ENCODE measurements at places on chromosomes 11 and 22. TPM values are rescaled to one million over a fixed set of nuclear protein-coding genes. Genes with fewer than 3 reads are reported as not detected.

DNA sequence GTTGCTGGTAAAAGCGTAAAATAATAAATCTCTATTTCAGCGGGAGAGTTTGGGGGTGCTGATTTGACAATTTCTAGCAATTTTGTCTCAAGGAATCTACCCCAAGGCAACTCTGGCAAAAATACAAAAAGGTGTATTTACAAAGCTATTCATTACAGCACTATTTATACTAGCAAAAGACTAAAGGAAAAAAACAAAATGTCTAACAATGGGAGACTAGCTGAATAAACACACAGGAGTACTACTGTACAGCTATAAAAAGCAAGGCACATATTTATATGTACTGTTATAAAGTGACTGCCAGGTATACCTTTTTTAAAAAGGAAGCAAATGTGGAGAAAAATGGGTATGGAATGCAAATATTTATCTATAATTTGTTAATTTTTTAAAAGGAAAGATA lies 32.7 kb downstream of the SLC35F2 start:
- DNase-seq, result no peak

- DNase-seq, result no peak
Measured at GRCh38 chr11:115605871-115606497, 101.8 kb upstream of the CADM1 start.

GRCh38 chr11:29962243-29962642 lies 54.6 kb downstream of the KCNA4 start:
- DNase-seq, result peak; percentile 1

DNA sequence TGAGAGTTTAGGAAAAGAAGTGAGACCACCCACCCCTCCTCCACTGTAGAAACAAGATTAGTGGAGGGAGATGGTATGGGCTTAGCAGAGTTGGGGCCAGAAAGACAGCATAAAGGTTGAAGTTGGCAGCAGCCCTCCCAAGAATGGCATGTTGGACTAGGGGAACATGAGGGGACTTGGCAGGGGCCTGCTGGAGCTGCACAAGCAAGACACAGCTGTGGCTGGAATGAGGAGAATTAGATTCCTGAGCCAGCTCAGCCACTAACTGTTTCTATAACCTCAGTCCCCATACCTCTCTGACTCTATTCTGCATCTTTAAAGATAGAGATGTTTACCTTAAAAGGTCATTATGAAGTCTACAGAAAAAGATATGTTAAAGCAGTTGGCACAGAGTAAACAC lies 13.2 kb downstream of the MAP6 start:
- no peak for DNase-seq

DNA sequence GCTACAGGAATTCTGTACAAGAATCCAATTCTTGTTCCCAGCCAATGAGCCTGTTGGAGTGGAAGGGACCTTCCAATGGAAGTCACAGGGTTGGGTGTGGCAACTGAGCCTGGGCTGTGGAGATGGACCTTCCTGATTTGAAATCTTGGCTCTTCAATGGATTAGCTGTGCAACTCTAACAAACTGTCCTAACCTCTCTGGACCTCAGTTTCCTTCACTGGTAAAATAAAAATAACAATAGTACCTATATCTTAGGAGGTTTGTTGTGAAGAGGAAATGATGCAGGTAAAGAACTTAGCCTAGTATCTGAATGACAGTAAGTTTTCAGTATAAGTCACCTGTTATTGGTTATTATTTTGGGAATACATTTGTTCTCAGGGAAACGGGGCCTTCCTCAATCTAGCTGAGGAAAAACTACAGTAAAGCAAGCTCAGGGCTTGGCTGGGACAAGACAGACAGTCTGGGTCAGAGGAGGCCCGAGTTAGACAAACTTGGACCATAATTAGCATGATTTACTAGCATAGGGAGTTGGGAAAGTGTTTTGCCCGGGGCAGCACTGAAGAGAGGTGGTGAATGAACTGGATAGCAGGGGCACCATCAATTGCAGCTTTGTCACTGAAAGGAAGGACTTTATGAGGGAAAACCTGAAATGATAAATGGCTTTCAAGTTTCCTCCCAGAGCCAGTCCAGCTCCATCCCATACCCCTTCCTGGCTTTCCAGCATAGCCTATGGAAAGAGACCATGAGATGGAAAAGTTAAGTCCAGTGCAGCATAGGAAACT lies 13.7 kb downstream of the ELF5 start:
- no peak for DNase-seq

DNA sequence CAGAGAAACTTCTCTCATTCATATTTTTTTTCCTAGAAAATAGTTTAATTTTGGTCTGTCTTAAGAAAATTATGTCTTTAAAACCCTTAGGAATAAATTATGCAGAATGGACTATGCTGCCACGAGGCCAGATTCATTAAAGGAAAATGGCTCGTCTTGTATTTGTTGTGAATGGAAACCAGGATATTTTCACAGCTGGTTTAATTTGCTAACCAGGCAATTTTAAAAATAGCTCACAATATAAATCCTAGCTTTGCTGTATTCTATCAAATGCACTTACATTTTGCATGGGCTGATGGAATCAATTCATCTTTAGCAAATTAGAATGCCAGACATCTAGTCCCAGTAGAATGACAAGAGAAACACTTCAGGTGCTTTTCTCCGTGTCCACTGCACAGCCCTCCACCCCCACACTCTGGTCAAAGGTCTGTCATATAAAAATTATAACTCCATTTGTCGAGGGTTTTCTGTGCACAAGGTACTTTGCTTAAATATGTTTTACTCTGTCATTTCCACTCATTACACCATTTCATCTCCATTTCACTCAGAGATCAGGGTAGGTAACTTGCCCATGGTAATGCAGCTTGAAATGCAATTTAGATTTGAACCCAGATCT lies 20.3 kb upstream of the TNRC6B start:
- no peak for DNase-seq

DNA sequence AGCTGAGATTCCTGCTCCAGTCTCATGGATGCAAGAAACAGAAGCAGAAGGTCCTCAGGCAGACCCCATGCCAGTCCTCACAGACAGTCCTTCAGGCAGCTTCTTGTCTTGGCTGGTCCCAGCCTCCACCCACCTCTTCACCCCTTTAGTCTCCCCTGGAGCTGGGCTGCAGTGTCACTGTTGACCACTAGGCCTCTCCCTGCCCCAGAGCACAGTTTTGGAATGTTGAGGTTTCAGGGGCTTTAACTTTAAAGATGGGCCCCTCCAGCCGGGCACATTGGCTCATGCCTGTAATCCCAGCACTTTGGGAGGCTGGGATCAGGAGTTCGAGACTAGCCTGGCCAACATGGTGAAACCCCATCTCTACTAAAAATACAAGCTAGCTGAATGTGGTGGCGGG lies 39.5 kb upstream of the GCAT start:
- DNase-seq, result no peak

DNA sequence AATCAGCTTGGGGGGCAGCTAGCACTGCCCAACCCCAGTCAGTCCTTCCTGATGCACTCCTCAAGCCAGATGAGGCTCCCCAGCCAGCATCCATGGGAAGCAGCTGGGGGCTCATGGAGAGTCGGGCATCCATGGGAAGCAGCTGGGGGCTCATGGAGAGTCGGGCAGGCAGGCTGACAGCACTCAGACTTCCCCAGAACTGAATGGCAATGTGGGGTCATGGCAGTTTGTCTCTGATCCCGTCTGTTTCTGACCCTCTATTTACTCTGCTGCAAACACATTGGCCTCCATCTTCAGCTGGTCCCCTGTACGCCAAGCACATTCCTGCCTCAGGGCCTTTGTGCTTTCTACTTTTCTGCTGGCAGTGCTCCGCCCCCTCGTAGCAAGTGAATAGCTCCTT lies 314.8 kb downstream of the NTM start:
- no peak for DNase-seq

DNA sequence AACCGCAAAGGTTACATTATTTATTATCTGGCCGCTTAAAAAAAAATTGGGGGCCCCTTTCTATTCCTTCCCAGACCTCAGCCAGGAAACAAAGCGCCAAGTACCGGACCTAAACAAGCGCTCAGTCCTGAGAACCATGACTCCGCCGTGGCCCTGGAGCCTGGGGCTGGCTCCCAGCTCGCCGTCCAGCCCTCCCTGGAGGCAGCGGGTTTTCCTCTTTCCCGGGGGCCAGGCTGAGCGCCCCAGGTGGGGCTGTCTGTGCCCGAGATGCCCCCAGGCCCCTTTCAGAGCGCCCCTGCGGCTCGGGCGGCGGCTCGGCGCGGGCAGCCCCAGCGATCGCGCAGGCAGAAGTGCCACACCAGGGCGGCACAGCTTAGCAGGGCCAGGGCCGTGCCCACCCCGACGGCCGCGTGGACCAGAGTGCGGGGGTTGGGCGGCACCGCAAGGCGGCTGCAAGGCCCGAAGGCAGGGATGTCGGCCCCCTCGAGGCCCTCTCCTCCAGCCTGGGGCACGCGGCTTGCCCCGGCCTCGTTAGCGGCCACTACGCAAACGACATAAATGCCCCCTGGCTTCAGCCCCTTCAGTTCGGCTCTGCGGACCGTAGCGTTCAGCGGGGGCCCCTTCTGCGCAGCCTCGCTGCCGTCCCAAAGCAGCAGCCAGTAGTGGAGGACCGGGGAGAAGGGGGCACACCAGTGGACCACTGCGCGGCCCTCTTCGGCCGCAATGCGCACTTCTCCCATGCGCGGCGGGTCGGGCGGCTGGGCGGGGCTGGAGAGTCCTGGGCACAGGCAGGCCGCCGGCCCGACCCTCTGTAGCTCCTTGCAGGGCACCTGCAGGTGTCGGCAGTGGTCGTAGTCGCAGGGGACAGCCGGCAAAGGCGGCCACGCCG lies 1.6 kb downstream of the LRRN4CL start:
- no peak for DNase-seq

GRCh38 chr11:40281052-40281580 lies 1178.3 kb downstream of the LRRC4C start:
- DNase-seq, result no peak

DNA sequence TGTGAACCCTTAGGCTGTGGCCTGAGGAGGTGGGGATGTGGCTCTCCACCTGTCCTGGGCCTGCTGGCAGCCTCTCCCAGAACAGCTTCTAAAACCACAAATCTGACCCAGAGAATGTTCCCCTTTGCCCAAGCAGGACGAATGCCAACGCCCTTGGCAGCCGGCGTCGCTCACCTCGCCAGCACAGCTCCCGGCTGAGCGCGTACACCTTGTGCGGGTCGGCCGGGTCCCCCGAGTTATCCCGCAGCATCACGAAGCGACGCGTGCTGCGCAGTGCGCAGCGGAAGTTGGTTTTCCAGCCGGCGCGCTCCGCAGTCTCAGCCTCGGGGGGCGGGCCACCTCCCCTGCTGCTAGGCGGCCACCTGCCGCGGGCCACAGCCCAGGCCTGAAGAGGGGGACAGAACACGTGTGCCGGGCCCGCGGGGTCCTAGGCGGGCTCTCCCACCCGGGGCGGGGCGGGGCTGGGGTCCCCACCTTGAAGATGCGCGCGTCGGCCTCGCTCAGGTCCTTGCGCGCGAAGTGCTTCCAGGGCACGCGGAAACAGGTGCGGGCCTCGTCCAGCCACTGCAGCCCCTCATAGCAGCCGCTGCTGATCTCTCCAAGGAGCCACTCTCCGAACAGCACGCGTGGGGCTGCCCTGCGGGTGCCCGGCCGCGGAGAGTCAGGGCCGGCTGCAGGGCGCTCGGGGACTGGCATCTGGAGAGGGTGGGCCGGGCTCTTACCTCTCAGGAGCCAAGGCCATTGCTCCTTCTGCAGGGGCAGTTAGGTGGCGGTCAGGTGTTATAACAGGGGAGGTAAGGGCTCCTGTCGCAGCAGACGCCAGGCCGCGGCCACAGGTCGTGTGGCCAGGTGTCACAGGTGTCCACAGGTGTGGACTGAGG lies 887 bp downstream of the IRF7 start:
- DNase-seq, result peak; percentile 52

- DNase-seq, result no peak
Measured at GRCh38 chr11:37306563-37306962, 708.5 kb upstream of the RAG2 start.

- DNase-seq, result no peak
Measured at GRCh38 chr11:70536051-70536877, 137.9 kb downstream of the CTTN start.

DNA sequence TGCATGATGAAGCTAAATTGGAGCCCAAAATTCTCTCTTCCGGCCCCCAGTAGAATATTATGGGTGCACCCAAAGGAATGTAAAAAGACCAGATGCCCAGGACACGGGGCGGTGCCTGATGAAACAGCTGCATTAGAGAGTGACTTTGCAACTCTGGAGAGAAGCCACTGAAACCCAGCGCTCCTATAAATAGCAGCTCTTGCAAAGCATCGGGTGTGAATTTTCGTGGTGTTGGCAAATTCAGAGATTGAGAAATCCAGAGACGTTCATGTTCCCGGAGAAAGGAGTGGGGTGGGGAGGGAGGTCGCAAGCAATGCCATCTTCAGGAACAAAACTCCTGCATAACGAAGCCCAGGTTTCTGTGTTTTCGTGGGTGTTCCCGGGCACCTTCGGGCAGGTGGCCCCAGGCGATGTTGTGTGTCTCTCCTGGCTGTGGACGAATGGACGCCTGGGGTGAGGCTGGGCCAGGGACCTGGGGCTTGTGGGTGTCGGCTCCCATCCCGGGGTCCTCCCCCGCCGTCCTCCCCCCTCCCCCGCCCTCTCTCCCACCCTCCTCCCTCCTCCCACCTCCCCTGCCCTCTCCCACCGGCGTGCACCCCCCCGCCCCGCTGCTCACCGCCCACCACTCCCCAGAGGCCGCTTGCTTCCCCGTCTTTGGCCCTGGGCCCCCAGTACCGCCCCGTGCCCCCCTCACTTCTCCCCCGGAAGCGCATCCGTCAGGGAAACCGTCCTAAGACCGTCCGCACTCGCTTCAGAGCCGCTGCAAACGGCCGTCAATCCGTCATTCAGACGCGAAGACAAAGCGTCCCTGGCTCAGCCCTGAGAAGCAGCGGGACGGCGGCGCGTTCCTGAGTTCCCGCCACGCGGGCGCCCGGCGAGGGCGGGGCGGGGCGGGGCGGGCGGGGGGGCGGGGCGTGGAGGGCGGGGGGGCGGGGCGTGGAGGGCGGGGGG lies 26.7 kb upstream of the TOLLIP start:
- DNase-seq, result peak; percentile 62

GRCh38 chr11:9038541-9038940 lies 34.7 kb upstream of the NRIP3 start:
- no peak for DNase-seq

- DNase-seq, result no peak
Measured at GRCh38 chr11:112175599-112175952, 264 bp downstream of the BCO2 start.

GRCh38 chr11:75549370-75549958 lies 12.6 kb upstream of the SERPINH1 start:
- no peak for DNase-seq

- DNase-seq, result no peak
Measured at GRCh38 chr11:122430490-122430889, 225.0 kb upstream of the UBASH3B start.

Gene MRGPRX4
- not detected for total RNA-seq

Gene IGSF9B
- total RNA-seq, result 0.12 TPM

Gene MIOX
- total RNA-seq, result 0.35 TPM

Gene CCDC15
- 3.9 TPM for total RNA-seq

Gene OR52I1
- not detected for total RNA-seq

Gene CASP12
- not detected for total RNA-seq

Gene GRAMD1B
- total RNA-seq, result not detected

Gene YWHAH
- 92.2 TPM for total RNA-seq

Gene IL10RA
- not detected for total RNA-seq

Gene ALKBH8
- 5.5 TPM for total RNA-seq
